ENCODE measurements at places on chromosomes 3 and 15. TPM values are rescaled to one million over a fixed set of nuclear protein-coding genes. Genes with fewer than 3 reads are reported as not detected.

The DLL4 gene
- 0.60 TPM for total RNA-seq

The LXN gene
- 4.7 TPM for total RNA-seq

The IQCH gene
- 0.88 TPM for total RNA-seq

The C3orf22 gene
- total RNA-seq: not detected

The HAPLN3 gene
- total RNA-seq: 76.2 TPM

GRCh38 chr15:90351479-90352106 is 491 bp upstream of the ZNF774 start:
- H3K27me3 ChIP-seq: no peaks in the 10 kb centered on the region
- peak; percentile 92 for DNase-seq
- H3K27ac ChIP-seq: no peak overlapping the region

DNA sequence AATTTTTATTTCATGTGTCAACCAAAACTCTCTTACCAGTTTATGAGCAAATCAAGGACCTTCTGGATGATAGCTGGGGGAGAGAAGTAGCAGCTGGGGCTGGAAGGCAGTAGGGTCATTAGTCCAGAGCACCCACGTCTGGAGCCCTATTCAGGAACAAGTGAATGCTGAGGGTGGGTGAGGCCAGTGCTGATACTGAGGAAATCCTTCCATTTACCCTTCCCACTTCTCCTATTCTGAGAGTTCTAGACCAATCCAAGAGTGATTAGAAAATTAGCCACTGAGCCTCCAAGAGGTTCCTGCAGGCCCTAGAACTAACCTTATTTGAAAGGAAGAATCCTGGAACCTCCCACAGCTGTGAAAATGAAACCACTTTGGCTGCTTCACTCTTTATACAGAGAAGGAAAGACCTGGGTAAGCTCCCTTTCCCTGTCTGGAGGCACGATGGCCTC is 46.2 kb upstream of the VILL start:
- H3K36me3 ChIP-seq: no peaks in the 10 kb centered on the region
- H3K4me3 ChIP-seq: no peak overlapping the region
- H3K4me1 ChIP-seq: no peaks in the 10 kb centered on the region
- DNase-seq: peak; percentile 30

GRCh38 chr3:107705046-107705445 is 182.3 kb downstream of the BBX start:
- no peak overlapping the region for H3K4me3 ChIP-seq
- no peak for DNase-seq
- H3K27me3 ChIP-seq: no peaks in the 10 kb centered on the region
- H3K36me3 ChIP-seq: no peaks in the 10 kb centered on the region
- H3K4me1 ChIP-seq: no peaks in the 10 kb centered on the region
- H3K27ac ChIP-seq: no peak overlapping the region

- no peak for DNase-seq
- no peaks in the 10 kb centered on the region for H3K4me1 ChIP-seq
- no peak overlapping the region for H3K27ac ChIP-seq
- no peaks in the 10 kb centered on the region for H3K27me3 ChIP-seq
- no peaks in the 10 kb centered on the region for H3K36me3 ChIP-seq
These were observed 208.3 kb downstream of the SCAPER start for GRCh38 chr15:76696840-76697239.

GRCh38 chr15:71723344-71723743 is 87.0 kb upstream of the NR2E3 start:
- H3K4me3 ChIP-seq: no peak overlapping the region
- H3K36me3 ChIP-seq: no peaks in the 10 kb centered on the region
- no peaks in the 10 kb centered on the region for H3K27me3 ChIP-seq
- no peak for DNase-seq
- no peaks in the 10 kb centered on the region for H3K4me1 ChIP-seq

- H3K27ac ChIP-seq: no peak overlapping the region
- no peaks in the 10 kb centered on the region for H3K36me3 ChIP-seq
- no peaks in the 10 kb centered on the region for H3K4me1 ChIP-seq
- H3K27me3 ChIP-seq: no peaks in the 10 kb centered on the region
- no peak overlapping the region for H3K4me3 ChIP-seq
These were observed 23.1 kb downstream of the NEDD4 start for GRCh38 chr15:55970286-55970685.

Data from H1 (cell line).